ENCODE measurements at places on chromosomes 1 and 21. TPM values are rescaled to one million over a fixed set of nuclear protein-coding genes. Genes with fewer than 3 reads are reported as not detected.
A peak's percentile ranks its signal among the peaks of the same experiment; 100 is the strongest.

DNA sequence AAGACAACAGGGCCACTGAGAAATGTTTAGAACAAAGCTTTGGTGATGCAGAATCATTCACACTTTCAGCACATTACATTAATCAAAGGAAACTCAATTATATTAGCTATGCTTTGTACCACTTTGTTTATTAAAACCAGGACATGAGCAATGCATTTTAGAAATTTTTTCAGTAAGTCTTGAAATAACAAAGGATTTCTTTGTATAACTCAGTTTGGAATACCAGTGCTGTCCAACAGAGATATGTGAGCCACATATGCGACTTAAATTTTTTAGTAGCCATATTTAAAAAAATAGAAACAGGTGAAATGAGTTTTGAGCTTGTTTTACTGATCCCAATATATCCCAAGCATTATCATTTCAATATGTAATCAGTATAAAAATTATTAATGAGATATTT is 18.8 kb upstream of the F3 start:
- DNase-seq, result no peak

DNA sequence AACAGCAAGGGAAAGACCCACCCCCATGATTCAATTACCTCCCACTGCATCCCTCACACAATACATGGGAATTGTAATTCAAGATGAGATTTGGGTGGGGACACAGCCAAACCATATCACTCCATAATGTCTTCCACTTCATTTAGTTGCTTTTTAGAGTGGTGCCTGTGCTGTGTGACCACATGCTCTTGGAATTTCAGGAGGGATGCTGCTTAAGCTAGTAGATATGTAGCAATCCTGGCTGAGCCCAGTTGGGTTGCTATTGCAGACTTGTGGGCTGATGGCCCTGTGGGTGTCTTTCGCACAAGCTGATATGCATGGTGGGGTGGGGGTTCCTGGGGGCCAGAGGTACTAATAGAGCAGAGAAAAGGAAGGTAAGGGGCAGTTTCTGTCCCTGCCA is 160.4 kb upstream of the SYT6 start:
- DNase-seq, result no peak

DNA sequence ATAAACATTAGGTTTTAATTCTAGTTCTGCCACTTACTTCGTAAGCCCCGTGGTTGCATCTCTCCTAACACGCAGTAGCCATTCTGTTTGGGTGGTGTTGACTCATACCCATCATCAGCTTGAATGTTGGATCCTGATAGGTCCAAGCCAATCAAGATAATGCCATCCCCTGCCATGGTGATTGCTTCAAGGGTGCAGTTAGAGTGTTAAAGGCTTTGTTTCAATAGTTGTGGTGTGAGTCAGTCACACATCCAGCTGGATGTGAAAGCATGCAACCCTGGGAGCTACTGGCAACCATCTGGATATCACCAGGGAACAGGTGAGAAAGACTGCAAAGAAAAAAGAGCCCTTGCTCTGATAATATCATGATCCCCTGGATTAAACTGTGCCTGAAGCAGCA is 69.1 kb downstream of the OMA1 start:
- DNase-seq, result no peak

GRCh38 chr1:221699577-221699976 is 42.3 kb downstream of the DUSP10 start:
- no peak for DNase-seq

DNA sequence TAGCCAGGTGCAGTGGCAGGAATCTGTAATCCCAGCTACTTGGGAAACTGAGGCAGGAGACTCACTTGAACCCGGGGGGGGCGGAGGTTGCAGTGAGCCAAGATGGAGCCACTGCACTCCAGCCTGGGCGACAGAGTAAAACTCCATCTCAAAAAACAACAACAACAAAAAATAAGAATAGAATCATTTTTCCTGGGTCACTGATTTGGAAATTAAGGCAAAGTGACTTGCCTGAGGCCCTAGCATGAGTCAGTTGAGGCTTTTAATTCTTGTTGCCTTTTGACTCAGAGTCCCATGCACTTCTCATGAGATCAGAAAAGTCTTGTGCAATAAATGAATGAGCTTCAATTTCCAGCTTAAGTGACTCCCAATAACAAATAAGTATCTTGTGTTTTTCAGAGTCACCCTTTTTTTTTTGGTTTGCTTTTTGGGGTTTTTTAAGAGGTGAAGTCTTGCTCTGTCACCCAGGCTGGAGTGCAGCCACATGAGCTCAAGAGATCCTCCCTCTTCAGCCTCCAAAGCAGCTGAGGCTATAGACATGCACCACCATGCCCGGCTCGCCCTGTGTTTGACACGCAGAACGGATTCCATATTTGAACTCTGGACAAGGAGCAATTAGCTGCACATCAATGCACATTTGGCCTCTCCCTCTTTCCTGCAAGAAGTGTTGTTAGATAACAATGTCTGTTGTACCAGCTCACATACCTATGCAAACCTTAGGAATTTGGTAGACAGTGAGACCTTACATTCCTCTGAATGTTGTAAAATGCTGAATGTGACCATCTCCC is 3.4 kb upstream of the PLEKHM2 start:
- DNase-seq, result no peak

DNA sequence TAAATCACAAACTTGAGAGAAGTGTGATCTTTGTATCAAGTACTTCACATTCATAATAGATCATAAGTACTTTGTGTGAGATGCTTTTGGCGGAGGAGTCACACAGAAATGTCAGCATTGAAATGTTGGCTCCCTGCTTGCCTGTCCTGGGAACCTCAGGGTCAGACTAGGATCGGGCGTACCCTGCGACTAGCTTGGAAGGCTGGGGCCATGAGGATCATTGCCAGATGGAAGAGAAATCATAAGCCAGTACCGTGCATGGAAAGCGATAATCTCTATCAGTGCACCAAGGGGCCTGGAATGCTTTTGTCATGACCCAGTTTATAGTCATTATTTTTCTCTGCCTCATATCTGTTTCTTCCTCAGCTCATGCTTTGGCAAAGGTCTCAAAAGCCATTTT is 35.5 kb downstream of the MTR start:
- peak; percentile 70 for DNase-seq

DNA sequence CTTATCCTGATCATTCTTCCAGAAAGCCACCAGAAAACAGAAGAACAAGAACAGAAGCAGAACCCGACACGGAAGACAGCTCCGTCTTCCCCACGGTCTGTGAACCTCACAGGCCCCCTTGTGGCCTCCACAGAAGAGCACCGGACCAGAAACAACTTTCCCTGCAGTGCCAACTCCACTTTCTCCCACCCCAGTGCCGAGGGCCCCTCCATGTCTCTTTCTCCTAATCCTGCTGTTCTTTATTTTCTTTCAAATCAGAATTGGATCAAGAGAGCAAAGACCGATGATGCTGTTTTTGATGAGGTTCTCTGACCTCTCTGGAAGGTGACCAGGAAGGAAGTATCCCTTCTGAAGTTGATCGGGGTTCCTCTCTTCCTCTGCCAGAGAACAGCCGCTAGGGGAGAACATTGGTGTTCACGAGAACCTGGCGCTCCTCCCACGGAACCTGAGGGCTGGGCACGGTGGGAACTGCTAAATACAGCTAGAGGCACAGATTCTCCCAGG is 58.9 kb upstream of the CTTNBP2NL start:
- DNase-seq, result peak; percentile 70

DNA sequence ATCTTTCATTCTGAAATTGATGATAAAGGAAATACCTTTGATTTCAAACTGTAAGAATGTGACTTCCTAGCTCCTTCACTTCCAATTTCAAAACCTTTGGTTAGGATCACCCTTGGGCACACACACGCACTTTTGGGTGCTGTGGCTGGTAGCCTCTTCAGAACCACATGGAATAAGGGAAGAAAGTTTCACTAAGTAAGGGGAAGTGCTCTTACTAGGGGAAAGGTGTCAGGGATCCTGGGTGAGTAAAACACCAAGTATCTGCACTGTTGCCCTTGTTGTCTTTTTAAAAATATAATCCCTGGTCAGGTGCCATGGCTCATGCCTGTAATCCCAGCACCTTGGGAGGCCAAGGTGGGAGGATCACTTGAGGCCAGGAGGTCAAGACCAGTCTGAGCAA is 132.4 kb downstream of the SDCCAG8 start:
- no peak for DNase-seq

GRCh38 chr1:85168884-85169283 is 31.9 kb downstream of the SYDE2 start:
- DNase-seq, result no peak

DNA sequence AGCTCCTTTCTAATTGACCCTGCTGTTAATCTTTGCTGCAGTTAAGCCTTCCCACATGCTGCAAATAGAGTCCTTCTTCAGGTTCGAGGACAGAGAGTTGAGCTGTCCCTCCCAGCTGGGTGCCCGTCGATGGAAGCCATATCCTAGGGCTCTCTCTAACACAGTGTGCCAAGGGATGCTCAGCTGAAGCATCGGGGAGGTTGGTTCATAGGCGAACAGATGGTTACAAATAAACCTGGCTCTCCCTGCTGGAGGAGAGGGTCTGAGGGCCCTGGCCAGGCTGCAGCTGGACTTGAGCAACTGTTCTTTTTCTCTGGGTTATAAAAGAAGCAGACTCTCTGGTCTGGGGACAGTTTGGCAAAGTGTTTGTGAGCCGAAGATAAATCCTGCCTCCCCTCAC is 120.3 kb upstream of the C8B start:
- DNase-seq, result no peak

SV2A gene
- total RNA-seq, result 0.22 TPM

ITGB2 gene
- total RNA-seq, result 26.5 TPM

LRRN2 gene
- total RNA-seq, result 2.3 TPM

ERO1B gene
- total RNA-seq, result 8.6 TPM

S100A8 gene
- 40.7 TPM for total RNA-seq

SMPDL3B gene
- total RNA-seq, result not detected

All from left ventricle myocardium superior (tissue), 1 donor.